ENCODE measurements at places on chromosomes 5 and 9.
A peak's percentile ranks its signal among the peaks of the same experiment; 100 is the strongest.

DNA sequence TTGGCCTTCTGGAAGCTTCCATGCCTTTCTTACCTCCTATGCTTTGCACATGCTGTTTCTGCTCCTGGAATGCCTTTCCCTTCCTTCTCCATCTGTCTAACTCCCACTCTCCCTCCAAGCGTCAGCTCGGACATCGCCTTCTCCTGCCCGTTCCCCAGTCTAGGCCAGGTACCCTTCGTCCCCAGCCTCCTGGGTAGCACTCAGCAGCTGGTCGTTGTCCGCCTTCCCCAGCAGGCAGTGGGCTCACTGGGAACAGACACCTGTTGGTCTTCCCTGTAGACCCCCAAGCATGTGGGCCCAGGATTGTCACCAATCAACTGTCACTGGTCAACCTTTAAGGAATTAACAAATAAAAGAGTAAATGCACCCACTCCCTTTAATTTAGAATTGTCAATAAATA, 202.2 kb downstream of the RGS3 start:
- no peak for DNase-seq

GRCh38 chr9:36877239-36877638, 156.8 kb downstream of the PAX5 start:
- no peak for DNase-seq

- no peak for DNase-seq
Observed at GRCh38 chr5:90598293-90598692, 39.7 kb downstream of the ADGRV1 start.

DNA sequence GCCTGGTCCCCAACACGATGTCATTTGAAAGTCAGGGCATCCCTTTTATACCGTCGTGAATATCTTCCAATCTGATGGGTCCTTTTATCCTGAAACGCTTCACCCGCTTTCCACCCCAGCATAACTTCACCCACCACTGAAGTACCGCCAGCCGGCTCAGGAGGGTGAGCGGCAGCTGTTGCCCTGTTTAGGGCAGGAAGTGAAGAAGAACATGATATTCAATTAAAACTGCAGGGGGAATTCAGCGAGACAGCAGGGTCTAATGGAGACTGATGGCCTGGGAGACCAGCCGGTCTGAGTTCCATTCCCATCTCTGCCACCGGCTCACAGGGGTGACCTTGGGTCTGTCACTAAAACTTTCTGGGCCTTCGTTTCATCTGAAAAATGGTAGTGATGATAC, 68.2 kb upstream of the EGFLAM start:
- no peak for DNase-seq

- no peak for DNase-seq
Observed at GRCh38 chr5:1413611-1414241, 31.5 kb downstream of the SLC6A3 start.

DNA sequence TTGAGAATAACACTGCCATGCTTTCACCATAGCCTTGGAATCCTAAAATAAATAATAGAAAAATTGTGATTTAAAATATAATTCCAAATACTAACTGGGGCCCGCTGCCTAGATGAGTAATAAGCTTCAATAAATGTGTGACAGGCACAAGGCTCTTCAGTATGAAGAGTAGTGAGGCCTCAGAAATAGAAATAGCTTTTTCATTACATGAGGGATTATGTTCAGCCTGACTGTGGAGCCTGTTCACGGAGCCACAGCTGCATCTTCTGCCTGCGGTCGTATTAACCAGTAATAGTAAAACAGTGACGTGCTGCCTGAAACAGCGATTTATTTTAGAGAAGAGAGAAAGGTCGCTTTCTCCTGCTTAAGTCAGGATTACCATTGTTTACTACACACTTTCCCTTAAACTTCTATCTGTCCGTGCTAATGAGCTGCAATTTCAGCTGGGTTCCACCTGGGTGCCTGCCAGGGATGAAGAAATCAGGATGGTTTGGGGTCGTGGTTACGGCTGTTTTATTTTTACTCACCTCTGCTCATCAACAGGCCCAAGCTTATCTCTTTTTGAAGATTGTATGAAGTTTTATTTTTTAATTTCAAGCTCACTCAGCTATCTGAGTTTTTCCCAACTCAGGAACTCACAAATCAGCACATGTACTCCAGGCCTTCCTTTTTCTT, 284.9 kb upstream of the WWC1 start:
- DNase-seq: no peak

DNA sequence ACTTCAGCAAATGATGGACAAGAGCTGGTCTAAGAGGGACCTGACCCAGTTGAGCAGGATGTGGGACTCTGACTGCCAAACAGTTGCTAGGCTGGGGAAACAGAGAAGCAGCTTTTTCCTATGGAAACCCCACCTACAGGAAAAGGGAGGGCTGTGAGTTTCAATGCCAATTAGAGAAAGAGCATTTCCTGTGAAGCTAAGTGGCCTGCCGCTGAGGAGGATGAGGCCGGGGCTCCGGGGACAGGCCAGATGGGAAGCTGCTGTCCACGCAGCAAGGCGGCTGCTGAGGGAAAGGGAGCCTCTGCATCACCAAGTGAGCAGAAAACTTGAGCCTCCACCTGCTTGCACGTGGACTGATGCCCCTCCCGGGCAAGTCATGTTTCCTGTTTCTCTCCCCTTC, at the start of gene PCDH12:
Gene PCDH12 (minus strand): TSS at position 90 of the 400 bp plus-strand sequence. CDS start 351 bp downstream, outside the sequence.
- DNase-seq: peak; percentile 24

DNA sequence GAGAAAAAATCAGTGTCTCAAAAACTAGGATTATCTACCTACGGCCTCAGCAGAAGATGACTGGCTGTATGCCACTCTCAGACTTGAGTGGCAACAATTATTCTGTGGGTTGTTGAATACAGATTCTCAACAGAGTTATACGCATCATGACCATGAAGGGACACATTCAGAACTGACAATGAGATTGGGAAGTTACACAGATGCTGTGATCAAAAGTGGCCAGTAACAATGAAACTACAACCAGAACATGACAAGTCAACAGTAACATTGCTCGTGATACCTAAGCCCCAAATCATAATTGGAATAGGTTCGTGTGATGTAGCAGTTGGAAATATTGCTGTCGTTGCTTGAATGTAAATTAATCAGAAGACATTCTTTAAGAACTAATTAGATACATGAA, 957.5 kb upstream of the CDH9 start:
- DNase-seq: no peak

DNA sequence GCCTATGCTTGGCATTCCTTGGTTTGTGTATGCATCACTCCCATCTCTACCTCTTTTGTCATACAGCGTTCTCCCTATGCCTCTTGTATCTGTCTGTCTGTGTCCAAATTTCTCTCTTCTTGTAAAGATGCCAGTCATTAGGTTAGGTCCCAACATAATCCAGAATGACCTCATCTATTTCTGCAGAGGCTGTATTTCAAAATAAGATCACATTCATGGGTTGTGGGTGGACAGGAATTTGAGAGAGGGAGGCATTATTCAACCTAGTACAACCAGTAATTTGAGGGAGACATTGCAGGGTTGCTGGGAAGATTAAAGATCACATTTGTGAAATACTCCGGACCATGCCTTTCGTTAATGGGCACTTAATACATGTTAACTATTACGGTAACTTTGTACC, 155.0 kb downstream of the MAN2A1 start:
- DNase-seq: peak; percentile 71

GRCh38 chr5:11672385-11673085, 231.7 kb downstream of the CTNND2 start:
- no peak for DNase-seq

DNA sequence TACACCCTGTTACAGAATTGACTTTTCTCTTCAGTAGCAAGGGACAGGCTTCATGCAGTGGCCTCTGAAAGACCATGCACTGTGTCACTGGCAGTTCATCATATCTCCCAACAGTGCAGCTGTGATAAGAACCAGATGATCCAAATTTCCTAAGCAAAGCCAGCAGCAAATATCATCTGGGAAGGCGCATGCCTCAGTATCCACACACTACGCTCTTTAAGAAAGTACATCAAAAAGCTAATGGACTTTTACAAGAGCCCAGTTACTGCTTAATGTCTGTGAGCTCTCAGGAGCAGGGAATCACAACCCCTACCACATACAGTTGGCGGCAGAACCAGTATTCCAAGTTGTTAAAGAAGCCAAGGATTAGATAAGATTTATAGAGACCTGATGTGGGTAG, 25.1 kb downstream of the ADAMTSL1 start:
- DNase-seq: no peak

GRCh38 chr5:77861576-77861975, 85.4 kb upstream of the TBCA start:
- DNase-seq: no peak

- no peak for DNase-seq
Observed at GRCh38 chr5:125150041-125150669, 403.7 kb upstream of the ZNF608 start.

DNA sequence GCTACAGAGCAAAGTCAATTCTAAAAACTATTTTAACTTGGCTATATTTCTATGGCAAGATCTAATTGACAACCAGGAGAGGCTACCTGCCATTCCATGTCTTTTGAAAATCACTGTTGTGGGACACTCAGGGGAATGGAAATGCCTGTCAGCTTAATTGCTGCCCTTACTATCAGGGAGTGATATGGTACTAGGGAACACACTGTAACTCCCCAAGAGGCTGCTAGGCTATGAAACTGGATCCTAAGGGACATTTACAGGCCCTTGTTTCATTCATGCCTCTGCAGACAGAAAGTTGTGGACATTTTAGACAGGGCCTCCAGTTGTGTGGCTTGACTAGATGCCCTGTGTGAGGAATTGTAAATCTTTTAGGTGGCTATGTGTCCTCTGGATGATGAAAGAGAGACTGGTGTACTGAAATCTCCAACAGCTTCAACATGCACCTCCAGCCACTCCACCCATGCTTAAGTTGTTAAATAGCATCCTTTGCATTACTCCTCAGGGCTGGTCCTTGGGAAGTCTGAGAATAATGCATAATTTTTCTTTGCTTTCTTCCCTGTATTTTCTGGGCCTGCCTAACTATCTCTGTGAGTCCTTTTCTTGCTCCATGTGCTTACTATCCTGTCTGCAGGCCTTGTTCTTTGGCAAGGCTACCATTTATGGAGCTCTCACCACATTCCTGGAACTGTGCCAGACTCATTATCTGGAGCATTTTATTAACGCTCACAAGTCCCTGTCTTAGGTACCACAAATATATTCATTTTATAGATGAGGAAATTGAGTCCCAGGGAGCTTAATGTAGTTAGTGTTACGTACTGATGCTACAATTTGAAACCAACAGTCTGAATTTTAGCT, 3.2 kb downstream of the MROH2B start:
- DNase-seq: peak; percentile 2

DNA sequence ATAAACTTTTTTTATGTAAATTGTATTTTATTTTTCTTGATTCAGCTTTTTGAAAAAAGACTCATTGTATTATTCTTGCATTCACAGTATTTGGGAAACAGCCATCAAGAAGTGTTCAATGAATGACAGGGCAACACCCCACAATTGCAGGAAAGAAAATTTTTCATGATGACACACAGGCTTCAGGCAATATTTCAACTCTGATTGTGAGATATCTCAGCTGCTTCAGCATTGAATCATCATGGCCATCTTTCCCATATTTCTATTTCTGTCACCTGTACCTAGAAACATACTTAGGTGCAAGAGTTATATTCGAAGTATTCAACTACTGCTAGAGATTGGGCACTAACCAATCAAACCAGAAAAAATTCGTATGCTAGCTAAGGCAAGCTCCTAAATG, 446.0 kb downstream of the ISL1 start:
- no peak for DNase-seq

DNA sequence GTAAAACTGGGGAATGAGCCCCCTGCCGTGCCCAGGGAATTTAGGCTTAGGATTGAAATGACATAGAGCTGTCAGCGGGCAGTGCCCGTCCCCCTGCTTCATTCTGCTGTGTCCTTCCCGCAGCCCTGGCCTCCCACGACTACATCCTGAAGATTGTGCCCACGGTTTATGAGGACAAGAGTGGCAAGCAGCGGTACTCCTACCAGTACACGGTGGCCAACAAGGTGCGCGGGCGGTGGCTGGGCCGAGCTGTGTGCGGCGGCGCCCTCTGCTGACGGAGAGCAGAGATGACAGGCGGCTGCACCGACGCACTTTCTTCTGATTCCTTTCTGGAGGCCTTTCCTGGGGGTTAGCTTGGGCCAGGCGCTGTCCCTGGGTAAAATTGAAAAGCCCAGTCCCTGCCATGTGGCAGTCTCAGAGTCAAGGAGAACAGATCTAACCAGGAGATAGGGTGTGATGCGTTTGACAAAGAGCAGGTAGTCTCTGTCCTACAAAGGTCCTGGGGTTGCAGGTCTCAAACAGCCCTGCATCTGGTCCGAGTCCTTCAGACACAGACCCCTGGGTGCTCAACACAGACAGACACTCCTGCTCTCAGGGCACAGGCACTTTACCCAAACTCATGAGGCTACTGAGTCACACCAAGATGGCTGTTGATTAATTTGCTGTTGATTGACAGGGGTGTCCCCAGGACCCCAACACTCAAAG, 26.8 kb upstream of the RPL26L1 start:
- DNase-seq: peak; percentile 90

- no peak for DNase-seq
Observed at GRCh38 chr5:139684881-139685749, 37.0 kb downstream of the CXXC5 start.

- no peak for DNase-seq
Observed at GRCh38 chr9:94082553-94082952, 1.7 kb upstream of the PTPDC1 start.

DNA sequence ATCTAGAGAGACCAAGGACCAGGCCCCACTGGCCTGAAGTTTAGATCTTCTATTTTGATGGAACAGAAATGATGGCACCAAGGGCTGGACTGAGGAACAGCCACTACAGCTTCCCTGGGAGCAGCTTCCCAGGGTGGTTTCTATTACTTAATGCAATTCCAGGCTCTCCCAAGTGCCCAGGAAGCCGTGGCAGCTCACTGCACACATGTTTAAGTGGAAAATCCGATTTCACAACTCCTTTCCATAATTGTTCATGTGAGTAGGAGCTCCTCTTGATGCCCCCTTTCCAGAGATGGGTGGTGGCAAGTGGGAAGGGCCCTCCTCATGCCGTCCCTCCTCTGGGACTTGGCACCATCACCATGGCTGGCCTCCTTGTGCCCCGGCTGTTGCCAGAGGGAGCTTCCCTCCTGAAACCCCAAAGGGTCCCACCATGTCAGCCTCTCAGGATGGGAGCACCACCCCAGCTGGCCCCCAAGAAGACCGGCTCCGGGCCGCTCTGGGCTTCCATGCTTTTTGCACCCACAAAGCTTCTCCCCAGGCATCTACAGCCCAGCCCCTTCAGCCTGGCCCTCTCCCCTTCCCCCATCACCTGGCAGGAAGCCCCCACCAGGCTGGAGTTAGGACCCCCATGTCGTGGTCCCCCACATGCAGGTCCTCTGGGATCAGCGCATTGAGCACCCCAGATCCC, 9.1 kb upstream of the UBAC1 start:
- no peak for DNase-seq

- DNase-seq: peak; percentile 81
Observed at GRCh38 chr5:10599862-10600284, 36.0 kb downstream of the ANKRD33B start.

GRCh38 chr5:38814879-38815278, 30.9 kb upstream of the OSMR start:
- no peak for DNase-seq

DNA sequence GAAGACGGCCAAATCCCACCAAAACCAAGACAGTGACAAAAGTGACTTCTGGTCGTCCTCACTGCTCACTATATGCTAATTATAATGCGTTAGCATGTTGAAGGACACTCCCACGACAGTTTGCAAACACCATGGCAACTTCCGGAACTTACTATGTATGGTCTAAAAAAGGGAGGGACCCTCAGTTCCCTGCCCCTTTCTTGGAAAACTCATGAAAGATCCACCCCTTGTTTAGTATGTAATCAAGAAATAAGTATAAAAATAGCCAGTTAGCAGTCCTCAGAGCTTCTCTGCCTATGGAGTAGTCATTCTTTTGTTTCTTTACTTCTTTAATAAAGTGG, 9.5 kb downstream of the FCN2 start:
- DNase-seq: no peak

GRCh38 chr5:10545084-10545483, 18.8 kb upstream of the ANKRD33B start:
- DNase-seq: no peak
